ENCODE measurements at places on chromosomes 12 and 14.

- H3K4me3 ChIP-seq, result no peak overlapping the region
- no peaks in the 10 kb centered on the region for H3K36me3 ChIP-seq
- DNase-seq, result no peak
- H3K27ac ChIP-seq, result no peak overlapping the region
- no peaks in the 10 kb centered on the region for H3K4me1 ChIP-seq
These were observed 28.8 kb downstream of the SLC24A4 start for GRCh38 chr14:92351750-92352149.

DNA sequence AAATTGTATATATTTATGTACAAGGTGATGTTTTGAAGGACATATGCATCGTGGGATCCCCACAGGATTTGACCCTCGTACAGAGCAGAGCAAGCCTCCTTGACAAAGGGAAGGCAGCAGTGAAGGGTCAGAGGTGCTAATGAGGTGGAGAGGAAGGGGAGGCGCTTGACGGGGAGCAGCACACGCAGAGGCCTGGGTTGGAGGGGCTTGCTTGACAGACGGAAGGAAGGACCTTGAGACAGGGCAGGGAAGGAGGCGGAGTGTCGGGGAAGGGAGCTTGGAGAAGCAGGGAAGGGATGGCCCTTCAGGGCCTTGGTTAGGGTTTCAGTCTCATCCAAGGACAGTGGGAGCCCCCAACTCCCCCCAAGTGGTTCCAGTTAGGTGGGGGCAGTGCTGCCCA is 52.6 kb downstream of the ZNF664 start:
- no peak for DNase-seq
- H3K27me3 ChIP-seq, result no peaks in the 10 kb centered on the region
- H3K27ac ChIP-seq, result no peak overlapping the region
- no peak overlapping the region for H3K4me3 ChIP-seq
- peaks cover 11% of the 10 kb centered on the region for H3K4me1 ChIP-seq

DNA sequence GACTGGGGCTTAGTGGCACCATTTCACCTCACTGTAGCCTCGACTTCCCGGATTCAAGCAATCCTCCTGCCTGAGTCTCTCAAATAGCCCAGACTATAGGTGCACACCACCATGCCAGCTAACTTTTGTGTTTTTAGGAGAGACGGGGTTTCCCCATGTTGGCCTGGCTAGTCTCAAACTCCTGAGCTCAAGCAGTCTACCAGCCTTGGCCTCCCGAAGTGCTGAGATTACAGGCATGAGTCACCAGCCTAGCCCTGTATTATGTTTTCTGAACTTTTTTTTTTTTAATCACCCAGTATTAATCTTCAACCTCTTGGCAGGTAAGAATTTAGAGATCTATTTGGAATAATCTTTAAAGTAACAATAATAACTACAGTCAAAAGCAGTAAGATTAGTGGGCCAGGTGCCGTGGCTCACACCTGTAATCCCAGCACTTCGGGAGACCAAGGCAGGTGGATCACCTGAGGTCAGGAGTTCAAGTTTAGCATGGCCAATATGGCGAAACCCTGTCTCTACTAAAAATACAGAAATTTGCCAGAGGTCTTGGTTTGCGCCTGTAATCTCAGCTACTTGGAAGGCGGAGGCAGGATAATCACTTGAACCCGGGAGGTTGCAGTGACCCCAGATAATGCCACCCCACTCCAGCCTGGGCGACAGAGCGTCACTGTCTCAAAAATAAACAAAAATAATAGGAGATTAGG is 8.6 kb downstream of the NANOG start:
- no peak for DNase-seq
- H3K4me1 ChIP-seq, result no peaks in the 10 kb centered on the region
- no peak overlapping the region for H3K4me3 ChIP-seq
- no peaks in the 10 kb centered on the region for H3K36me3 ChIP-seq
- H3K27ac ChIP-seq, result no peak overlapping the region

DNA sequence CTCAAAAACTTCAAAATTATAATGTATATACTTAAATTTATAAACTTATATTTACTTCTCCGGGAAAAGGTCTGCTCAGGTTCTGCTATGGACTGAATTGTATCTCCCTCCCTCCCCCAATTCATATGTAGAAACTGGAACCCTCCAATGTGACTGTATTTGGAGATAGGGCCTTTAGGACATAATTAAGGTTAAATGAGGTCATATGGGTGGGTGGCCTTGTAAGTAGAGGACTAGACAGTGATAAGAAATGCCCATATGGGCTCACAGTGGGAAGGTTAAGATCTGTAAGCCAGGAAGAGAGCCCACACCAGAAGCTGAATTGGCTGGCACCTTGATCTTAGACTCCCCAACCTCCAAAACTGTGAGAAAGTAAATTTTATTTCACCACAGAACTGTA is 84.5 kb downstream of the TAOK3 start:
- DNase-seq, result no peak
- no peaks in the 10 kb centered on the region for H3K27me3 ChIP-seq
- H3K4me1 ChIP-seq, result no peaks in the 10 kb centered on the region
- no peak overlapping the region for H3K27ac ChIP-seq
- H3K36me3 ChIP-seq, result no peaks in the 10 kb centered on the region

GRCh38 chr12:120721866-120722265 is 3.8 kb upstream of the ACADS start:
- peaks cover 20% of the 10 kb centered on the region for H3K36me3 ChIP-seq
- no peaks in the 10 kb centered on the region for H3K27me3 ChIP-seq
- no peak overlapping the region for H3K27ac ChIP-seq
- DNase-seq, result no peak
- peaks cover 3% of the 10 kb centered on the region for H3K4me1 ChIP-seq

All from fibroblast of lung (primary cell).